G401 (cell line): ENCODE measurements at places on chromosomes 5 and 9. TPM values are rescaled to one million over a fixed set of nuclear protein-coding genes. Genes with fewer than 3 reads are reported as not detected.

The PLAC8L1 gene
- not detected in 2 replicates for total RNA-seq

The CCNO gene
- 0.74 and 3.8 TPM in 2 replicates for total RNA-seq

The PWWP2A gene
- total RNA-seq, result 49.5 and 82.4 TPM in 2 replicates

The ANGPTL2 gene
- total RNA-seq, result 10.3 and 24.4 TPM in 2 replicates

The LSM11 gene
- 2.3 and 3.0 TPM in 2 replicates for total RNA-seq

The HCN1 gene
- total RNA-seq, result not detected in 2 replicates

The TMEFF1 gene
- total RNA-seq, result 11.8 and 24.6 TPM in 2 replicates

The ABLIM3 gene
- total RNA-seq, result 1.1 TPM in 1 of 2 replicates, not detected in the other

The CDH6 gene
- total RNA-seq, result 0.43 and 0.58 TPM in 2 replicates

The PCDHB16 gene
- total RNA-seq, result 0.25 and 1.3 TPM in 2 replicates

The LIFR gene
- total RNA-seq, result 0.12 and 0.98 TPM in 2 replicates
